ENCODE measurements at places on chromosomes 1 and 21.

DNA sequence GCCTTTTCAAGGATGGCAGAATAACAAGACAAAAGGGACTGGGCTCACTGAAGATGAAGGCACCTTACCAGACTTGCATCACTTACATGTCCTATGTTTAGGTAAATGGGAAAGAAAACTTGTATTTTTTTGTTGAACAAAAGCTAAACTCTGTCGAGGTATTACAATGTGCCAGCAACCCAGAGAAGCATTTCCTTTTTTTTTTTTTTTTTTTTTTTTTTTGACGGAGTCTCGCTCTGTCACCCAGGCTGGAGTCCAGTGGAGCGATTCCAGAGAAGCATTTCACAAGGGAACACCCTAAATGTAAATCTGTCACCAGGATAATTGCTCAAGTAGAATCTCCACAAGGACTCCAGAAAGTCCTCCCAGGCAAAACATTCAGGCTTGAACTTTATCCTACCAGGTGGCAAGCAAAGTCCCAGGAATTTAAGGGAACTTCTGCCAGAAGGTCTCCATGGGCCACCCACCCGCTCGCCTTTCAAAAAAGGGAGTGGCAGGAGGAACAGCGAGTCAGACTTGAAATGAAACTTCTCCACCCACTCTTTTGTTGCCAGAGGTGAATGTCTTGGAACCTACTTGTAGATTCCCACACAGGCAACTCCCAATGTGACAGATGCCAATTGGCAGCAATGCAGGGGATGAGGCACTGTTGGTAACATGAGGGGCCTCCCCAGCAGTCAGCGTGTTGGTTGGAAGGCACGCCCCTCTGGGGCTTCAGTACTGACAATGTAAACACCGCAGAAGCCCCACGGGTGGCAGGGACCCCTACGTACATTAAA is 125.0 kb downstream of the TIAM1 start:
- no peak for DNase-seq

- DNase-seq, result no peak
Measured at GRCh38 chr1:161084597-161084988, 4.8 kb downstream of the NECTIN4 start.

GRCh38 chr1:47235806-47236205 is 3.8 kb upstream of the TAL1 start:
- no peak for DNase-seq

GRCh38 chr1:149883598-149884247 is 15.6 kb upstream of the BOLA1 start:
- DNase-seq, result no peak

GRCh38 chr1:154969246-154969645 is 1.3 kb downstream of the SHC1 start:
- no peak for DNase-seq

DNA sequence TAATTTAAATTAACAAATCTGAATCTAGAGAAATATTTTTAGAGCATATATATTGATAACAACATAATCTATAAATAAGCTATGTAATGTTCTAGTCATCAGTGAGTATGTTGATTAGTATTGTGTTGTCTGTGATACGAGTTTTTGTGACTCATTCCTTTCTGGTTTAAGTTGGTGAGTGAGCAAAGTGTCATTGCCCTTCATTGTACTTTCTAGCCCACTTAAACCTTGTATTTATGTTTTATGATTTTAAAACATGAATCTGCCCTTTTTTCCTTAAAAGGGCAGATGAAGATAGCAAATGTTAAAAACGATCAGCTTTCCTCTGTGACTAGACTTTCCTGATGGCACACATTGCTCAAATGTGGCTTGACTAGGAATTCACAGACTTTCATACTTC is 38.5 kb downstream of the MACO1 start:
- no peak for DNase-seq

- no peak for DNase-seq
Measured at GRCh38 chr1:95553595-95553994, 319.6 kb downstream of the RWDD3 start.

GRCh38 chr1:226233293-226233692 is 9.8 kb downstream of the MIXL1 start:
- DNase-seq, result no peak

GRCh38 chr1:36387141-36387949 is 1.6 kb upstream of the STK40 start:
- DNase-seq, result no peak

GRCh38 chr1:53308506-53308905 is 19.4 kb downstream of the LRP8 start:
- no peak for DNase-seq

DNA sequence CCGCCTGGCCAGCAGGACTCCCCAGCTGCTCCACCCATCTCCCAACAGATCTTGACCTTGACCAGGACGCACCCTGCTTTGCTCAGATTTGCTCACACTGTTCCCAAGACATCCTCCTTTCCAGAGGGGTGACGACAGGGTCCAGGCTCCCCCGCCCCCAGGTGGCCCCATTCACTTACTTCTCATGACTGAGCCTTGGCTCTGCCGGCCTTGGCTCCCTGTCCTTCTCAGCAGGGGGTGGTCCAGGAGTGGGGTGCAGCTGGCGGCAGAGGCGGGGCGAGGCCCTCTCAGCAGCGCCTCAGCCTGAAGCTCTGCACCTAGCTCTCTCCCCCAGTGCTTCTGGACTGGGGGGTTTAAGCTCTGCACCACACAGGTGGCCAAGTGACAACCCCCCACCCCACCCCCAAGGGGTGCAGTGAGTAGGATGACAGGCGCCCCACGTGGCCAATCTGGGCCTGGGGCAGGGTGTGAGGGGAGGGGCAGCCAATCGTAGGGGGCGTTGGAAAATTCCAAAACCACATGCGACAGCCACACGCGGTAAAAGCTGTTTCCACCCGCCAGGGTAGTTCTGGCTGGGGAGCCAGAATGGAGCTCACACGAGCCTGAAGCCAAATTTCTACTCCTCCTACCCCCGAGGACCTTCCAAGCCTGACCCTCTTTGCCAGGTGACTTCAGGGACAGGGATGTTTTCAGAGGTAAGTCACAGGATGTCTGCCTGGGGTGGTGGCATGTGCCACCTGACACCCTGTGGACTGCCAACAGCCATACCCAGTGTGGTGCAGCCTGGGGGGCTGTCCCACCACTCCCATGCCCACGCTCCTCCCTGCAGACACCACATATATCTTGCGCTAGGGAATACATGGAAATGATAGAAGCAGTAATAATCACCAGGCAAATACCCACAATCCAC is 5.6 kb downstream of the RORC start:
- DNase-seq, result no peak

Data from NCI-H1092 (cell line).